ENCODE measurements at places on chromosomes 1 and 21.

GRCh38 chr1:59146651-59147358 lies 150.1 kb upstream of the FGGY start:
- DNase-seq, result peak; percentile 3

- DNase-seq, result no peak
Measured at GRCh38 chr1:3581296-3582036, 29.8 kb downstream of the MEGF6 start.

- no peak for DNase-seq
Measured at GRCh38 chr1:170290991-170291390, 145.2 kb downstream of the NTMT2 start.

DNA sequence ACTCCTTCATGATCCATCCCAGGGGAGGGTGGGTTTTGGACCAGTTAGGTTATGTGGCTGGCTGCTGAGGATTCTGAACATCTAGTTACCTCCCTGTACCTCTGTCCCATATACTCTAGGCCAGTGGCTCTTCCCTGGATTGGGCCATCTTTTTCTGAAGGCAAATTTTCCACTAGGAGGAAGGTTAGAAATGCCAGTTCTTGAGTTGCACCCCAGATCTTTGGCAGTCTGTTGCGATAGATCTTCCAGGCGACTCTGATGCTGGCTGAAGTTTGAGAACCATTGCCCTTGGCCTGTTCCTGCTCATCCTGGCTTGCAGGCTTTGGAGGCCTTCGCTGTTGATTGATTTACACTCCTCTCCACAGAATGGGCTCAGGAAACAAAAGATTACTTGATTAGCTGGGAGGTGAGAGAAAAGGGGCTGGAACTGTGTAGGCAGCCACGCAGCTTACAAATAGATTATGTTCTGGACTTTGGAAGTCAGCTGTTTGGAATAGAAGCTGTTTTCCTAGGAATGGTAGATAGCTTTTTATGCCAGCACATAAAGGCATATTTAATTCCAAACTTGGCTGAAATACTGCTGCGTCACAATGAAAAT lies 110.1 kb downstream of the MRPS6 start:
- no peak for DNase-seq

DNA sequence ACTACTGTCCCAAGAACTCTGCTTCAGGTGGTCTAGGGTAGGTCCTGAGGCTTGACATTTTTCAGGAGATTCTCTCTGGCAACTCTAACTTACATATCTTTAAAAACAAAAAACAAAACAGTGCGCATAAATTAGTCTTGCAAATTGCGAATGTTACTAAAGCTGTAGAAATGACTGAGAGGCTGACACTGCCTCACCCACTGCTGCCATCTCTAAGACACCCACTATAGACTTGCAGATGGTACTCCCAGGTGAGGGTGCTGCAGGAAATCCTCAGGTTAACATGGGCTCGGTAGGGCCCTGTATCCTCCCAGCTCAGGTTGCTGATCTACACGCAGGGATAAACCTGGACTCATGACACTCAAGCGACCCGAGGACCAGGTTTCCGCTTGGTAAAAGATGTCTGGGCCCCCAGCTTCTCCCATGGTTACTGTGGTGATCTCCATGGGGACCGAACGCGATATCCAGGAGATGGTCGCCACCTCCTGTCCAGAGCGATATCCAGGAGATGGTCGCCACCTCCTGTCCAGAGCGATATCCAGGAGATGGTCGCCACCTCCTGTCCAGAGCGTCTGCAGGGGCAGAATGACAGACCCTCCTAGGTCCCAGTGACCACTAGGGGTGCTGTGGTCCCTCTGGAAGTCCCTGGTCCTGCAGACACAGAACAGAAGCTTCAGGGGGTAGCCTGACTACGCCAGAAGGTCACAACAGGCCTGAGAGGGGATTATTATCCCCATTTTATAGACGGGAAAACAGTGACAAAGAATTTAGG lies 16.2 kb upstream of the LY9 start:
- DNase-seq, result peak; percentile 26

DNA sequence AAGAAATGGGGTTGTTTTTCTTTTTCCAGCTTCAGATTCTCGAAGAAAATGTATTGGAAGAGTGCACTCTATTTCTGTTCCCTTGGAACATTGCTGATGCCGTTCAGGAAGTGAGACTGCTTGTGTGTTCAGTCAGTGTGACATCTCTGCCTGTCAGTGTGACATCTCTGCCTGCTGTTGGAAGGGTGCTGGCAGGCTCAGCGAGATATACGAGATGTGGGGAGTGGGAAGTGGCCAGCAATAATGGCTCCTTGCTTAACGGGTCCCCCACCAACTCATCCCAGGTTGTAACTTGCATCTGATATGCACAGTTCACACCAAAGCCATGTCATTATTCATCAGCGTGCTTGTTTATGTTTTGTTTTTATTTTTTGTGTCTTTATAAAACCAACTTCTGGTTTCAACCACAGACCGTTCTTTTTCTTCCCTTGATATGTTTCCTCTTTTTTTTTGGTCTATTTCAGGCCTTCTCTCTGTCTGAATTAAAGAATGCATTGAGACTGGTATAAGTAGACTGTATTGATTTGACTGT lies 145.4 kb downstream of the GALNT2 start:
- no peak for DNase-seq

- no peak for DNase-seq
Measured at GRCh38 chr1:201573030-201573429, 34.1 kb downstream of the NAV1 start.

DNA sequence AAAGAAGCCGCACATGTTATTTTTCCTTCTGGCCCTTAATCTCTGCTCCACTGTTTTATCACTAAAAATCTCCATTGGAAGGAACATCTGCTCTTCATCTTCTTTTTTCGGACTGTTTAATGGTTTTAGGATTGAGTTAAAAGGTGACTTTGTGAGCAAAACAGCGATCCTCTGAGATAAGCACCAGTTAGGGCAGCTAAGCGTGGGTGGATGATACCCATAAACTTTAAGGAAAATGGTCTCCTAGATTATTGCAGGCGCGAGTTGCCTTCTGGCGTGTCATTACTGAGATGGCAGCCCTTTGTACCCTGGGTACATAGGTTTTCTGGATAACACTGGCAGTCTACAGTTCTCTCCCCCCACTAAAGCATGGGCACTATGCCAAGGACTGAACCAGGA lies 44.0 kb upstream of the HMGB4 start:
- no peak for DNase-seq

GRCh38 chr1:202159534-202160371 lies 649 bp downstream of the PTPN7 start:
- no peak for DNase-seq

DNA sequence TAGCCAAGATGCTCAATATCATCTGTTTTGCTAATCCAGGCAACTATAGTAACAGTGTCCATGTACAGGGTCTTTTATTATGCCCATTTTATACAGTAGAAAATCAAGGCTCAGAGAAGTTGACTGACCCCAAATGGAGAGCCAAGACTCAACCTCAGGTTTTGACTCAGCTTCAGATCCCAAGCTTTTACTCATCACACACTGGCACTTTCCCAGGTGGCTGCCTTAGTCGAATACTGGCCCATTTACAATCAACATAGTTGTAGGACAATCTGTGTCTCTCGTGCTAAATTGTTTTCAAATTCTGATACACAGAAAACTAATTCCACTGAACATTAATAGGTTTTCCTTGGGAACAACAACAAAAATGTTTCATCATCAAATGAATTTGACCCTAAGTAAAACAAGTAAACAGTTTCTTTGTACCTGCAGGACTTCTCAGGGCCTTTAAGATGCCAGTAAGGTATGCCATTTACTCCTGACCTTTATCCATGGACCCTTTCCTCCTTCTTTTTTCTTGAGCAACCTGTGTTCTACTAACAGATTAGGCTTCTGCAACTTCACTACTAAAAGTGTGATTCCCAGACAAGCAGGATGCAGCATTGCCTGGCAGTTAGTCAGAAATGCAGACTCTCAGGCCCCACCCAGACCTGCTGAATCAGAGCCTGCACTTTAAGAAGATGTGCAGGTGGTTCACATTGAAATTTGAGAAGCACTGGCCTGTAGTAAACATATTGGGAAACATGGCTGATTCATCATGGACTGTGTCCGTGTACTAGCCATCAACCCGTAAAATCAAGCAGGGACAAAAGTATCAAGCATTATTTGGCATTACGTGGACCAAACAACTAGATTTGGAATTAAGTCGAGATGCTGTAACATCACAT lies 128.8 kb downstream of the RRAGC start:
- no peak for DNase-seq

DNA sequence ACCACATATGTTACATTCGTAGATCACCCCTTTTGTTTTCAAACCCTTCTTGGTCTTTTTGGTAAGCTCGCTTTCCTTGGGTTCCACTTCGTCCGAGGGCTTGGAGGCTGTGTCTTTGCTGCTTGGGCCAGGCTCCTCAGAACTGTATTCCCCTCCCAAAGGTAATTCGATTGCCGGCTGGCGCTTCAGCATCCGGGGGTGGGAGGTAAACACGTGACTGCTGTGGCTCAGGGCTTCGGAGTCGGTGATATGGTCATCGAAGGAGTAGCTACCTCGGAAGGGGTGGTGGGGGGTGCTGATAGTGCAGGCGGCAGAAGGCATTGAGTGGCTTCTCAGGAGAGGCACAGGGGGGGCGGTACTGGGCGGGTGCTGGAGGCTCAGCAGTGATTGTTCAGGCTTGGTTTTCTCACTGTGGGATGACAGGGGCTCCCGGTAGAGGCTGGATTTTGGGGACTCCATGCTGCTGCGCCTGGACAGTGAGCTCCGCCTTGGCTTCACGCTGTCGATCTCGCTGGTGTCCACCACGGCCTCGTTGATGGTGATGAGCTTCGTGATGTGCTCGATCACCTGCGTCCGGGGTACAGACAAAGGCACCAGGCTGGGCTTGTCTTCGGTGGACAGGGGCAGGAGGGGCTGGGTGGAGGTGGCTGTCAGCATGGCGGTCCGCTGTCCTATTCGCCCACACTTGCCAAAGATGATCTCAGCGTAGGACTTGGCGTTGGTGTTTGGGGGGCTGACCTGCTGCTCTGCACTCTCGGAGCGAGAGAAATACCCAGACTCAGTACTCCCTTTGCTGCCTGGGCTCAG lies 98.6 kb upstream of the EDN2 start:
- DNase-seq, result no peak

DNA sequence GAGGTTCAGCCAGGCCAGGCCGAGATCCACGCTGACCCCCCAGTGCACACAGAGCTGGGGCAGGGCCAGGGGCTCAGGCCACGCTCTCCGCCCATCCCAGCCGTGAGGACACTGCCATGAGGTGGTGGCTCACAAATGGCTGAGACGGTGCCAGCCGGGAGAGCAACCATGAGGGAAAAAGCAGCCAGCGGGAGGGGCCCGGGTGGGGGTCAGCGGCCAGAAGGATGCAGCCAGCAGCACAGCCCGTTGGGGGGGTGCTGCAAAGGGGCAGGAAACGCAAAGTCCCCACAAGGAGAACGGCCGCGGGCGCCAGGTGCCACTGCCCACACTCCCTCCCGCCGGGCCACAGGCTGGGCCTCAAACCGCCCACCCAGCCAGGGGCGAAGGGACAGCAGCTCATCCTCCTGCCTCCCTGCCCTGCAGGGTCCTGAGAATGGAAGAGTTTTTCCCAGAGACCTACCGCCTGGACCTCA lies 8.3 kb downstream of the TTLL10 start:
- no peak for DNase-seq

DNA sequence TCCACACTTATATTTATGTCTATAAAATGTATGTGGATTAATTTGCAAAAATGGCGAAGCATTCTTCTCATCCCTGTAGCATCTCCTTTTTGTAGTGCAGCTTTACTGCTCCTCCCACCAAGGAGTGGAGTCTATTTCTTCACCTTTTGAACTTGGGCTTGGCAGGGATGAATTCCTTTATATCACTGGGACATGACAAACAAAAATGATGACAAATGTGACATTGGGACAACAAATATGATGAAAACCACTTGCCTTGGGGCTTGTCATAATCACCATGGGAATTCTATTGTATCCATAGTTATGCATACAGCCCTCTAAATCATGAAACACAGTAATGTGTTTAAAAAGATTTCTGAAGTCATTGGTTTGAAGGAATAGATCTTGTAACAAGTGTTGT lies 155.0 kb downstream of the TNFSF18 start:
- no peak for DNase-seq

DNA sequence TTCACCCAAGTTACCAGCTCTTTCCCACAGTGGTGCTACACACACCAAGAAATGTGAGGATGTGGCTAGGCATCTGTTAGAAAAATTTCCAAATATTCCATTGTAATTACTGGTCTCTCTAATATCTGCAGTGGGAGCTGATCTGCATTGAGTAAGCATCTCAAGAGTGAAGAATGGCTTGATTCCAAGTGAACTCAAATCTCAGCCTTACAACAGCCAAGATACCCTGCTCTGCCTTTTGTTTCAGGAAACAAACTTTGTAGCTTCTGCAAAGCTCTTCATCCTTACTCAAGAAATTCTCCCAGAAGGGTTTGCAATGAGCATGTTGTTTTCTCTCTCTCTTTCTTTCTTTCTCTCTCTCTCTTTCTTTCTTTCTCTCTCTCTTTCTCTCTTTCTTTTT lies 181.1 kb downstream of the FCRL5 start:
- no peak for DNase-seq

DNA sequence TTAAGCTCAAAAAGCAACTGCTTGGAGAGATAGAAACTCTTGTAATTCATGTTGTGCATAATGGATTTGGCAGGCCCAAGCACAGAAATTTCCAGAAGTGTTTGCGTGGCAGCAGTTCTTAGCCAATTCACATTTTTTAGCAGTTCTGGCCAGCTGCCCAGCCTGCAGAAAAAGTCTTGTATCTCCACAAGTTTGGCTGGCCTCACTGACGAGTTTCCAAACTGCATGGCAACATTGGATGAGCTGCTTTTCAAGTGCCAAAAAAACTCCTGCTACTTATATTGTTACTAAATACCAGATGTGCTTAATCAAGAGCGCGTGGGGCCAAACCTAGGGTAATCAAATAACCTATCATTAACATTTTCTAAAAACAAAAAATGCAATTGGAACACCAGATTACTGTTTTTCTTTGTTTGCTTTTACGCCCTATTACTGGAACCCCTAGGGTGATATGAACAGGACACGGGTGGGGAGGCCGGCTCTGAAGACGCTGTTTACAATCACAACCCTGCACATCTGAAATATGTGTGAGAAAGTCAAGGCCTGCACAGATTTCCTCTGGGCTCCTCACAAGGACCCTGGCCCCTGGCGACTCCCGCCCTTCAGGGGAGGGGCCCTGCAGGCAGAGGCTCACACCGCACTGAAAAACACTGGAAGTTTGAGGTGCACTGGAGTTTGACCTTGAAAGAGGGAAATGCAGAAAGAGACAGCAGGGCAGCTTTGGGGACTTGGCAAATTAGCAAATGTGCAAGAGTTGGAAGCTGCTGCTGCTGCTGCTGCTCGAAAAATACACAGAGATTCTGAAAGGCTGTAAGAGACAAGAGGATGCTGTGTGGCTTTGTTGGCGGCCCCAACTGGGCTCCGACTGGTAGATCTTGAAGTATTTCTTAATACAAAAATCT lies 55.2 kb upstream of the TARBP1 start:
- DNase-seq, result no peak
